ENCODE measurements at places on chromosomes 1 and 21.

DNA sequence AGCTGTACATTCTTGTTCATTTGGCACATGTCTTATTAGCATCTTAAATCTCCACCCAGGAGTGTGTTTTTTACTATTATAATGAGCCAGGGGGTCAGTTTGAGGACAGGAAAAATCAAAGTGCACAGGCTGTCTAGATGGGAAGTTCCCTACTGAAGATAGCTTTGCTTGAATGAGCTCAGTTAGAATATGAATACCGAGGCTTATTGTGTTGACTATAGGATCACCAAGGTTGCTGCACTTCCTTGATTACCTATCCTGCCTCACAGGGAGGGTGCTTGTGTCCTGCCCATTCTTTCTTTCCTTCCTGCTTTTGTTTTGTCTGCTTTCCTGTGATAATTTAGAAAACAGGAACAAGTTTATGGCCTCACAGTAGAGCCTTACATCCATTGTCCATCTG is 16.3 kb downstream of the PHGDH start:
- DNase-seq, result no peak

DNA sequence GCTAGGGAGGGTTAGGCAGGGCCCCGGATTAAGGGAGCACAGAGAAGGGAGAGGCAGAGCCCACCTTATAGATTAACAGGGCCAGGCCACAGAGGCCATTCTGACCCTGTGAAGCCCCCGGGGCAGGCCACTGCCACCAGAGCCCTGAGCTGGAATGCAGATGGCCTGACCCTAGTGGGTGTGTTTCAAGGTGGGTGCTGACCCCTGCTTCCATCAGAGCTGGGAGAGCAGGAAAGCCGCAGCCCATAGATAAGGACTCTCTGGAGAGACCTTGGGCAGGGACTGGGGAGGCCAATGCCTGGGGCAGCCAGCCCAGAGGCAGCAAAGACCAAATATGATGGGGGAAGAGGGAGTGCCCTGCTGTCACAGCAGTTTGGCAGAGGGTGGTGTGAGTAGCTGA is 35.9 kb downstream of the NCMAP start:
- no peak for DNase-seq

GRCh38 chr1:28606771-28607170 is 14.7 kb downstream of the RAB42 start:
- no peak for DNase-seq

DNA sequence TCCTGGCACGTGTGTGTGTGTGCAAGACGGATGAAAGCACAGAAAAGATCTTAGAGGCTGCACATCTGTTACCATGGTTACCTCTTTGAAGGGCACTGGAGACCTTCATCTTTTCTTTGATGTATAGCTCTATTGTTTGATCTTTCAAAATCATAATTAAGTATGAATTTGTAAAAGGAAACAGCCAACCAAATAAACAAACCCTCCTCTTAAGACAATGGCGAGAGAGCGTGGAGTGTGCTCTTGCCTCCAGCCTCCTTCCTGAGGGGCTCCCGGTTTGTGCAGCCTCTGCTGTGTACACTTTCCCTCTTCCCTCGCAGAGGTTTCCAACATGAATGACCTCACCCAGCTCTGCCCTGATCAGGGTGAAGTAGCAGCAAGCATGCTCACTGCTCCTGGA is 27.9 kb downstream of the CACNA1S start:
- no peak for DNase-seq

DNA sequence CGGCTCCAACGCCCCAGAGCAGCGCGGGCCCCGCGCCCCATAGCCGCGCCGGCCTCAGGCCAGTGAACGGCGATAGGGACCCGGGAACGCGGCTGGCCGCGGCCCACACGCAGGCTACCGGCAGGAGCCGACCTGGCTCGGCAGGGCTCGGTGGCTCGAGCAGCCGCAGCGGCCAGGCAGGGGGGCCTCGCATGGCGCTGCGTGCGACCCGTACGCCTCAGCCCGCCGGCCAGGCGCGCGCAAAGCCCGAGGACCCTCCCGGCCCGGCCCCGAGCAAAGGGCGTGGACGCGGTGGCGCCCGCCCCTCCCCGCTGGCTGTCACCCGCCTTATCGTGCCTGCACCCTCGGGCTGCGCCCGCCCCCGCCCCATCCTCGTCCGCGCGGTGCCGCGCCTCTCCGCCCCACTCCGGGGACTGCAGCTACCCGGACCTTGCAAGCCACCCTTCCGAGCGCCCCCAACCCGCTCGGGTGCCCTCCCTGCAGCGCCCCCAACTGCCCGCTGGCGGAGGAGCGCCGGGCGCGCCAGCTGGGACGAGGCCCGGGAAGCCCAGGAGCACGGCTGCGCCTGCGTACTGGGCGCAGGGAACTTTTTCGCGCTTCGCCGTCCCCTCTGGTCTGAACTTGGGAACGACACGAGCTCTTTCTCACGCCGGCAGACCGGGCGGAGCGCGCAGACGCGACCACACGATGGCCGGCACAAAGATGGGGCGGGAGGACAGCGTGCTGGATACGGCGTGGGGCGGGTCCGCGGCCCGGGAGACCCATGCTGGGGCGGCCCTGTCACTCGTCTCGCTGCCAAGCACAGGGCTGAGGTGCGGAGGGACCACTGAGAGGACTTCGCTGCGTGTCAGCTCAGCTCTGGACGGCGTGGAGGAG is at the start of gene ABCB10:
ABCB10 (minus strand) TSS at position 248 of the 876 bp plus-strand sequence; CDS start at position 193, 55 bp downstream.
- peak; percentile 98 for DNase-seq

- DNase-seq, result no peak
Observed at GRCh38 chr1:40734882-40735628, 43.6 kb downstream of the NFYC start.

DNA sequence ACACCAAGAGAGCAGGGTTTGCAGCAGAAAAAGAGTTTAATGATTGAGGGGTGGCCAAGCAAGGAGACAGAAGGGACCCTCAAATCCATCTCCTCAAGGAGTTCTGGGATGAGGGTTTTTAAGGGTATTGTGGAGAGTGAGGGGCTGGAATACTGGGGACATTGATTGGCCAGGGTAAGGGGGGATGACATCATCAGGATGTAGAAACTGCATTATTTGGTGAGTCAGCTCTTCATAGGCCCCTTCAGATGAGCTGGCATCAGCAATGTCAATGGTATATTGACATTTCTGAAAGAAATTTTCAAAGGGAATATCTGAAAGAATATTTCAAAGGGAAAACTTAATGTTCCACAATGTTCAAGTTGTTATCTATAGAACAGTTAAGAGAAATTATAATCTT is 168.1 kb upstream of the SNX7 start:
- no peak for DNase-seq

DNA sequence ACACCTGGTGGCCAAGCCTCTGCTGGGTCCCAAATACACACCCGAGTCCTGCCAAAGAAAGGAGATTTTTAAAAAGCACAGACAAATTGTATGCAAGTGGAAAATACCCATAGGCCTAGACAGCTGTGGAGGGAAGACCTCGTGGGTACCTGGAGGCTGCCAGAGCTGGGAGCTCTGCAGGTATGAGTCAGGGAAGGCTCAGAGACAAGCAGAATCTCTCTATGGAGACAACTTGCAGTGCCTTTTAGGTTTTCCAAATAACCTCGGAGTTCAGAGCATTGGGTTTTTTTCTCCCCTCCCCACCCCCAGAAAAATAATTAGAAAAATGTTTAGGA is 127.7 kb downstream of the EDEM3 start:
- no peak for DNase-seq

- DNase-seq, result no peak
Observed at GRCh38 chr1:198776602-198777029, 137.8 kb downstream of the PTPRC start.

GRCh38 chr21:31136891-31137290 is 98.6 kb upstream of the KRTAP19-8 start:
- no peak for DNase-seq

DNA sequence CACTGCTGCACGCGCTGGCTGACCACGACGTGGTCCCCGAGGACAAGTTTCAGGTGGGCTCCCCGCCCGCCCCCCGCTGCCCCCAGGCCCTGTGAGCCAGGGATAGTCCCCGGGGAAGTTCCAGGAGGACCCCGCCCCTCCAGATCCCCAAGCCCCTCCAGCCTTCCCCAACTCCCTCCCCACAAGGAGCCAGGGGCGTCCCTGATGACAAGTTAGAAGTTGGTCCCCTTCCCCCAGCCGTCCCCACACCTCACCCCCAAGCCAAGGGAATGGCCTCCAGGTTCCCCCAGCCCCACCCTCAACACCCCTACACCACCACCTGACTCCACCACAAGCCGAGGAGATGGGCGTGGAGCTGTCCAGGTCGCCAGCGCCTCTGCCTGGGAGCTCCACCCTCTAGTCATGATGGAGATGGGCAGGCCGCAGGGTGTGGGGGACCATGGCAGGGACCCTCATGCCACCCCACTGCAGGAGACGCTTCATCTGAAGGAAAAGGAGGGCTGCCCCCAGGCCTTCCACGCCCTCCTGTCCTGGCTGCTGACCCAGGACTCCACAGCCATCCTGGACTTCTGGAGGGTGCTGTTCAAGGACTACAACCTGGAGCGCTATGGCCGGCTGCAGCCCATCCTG is 525 bp downstream of the AIRE start:
- DNase-seq, result no peak

DNA sequence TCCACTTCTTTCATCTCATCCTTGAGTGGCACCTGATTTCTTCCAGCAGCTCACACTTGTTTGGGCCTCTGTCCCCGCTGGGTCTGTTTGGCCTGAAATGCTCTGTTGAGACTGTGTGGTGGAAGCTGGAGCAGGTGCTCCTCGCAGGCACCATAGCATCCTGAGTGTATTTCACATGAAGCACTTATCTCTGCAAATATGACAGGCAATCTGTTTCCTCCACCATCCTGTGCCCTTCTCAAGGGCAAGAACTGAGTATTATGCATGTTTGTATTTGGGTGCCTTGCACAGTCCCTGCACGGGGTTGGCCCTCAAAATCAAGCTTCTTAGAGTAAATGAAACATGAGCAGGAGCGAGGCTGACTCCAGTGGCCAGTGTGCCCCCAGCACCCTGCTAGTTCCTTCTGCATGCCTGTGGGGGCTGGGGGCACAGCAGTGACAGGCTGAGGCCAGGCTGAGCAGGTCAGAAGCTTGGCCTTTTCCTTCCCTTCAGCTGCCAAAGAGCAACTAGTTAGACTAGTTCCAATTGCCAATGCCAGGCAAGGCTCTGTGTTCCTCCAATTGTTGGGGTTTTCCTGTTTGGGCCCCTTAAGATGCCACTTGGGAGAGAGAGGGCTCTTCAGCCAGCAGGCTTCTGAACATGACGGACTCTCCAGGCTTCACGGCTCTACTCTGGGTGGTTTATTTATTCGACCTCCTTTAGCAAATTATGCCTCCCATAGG is 129.6 kb upstream of the ATP1A1 start:
- DNase-seq, result no peak

- DNase-seq, result peak; percentile 64
Observed at GRCh38 chr1:31239653-31240241, at the start of gene NKAIN1. NKAIN1 (minus strand) TSS chr1:31239887; CDS start chr1:31239547, 340 bp downstream.

Measured in neuronal stem cell (in vitro differentiated cells).